ENCODE measurements at places on chromosomes 7 and 10.

DNA sequence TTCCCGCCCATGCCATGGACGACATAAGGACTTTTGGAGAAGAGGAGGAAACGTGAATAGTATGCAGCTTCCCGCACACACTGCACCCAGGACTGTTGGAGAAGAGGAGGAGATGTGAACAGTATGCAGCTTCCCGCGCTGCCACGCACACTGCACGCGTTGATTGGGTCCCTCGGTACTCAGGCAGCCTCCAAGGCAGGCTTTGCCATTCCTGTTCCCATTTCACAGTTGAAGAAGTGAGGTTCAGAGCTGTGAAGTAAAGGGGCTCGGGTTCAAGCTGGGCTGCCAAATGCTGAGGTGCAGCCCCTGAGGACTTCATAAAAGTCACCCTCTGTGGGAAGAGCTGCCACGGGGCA lies 147.9 kb upstream of the FAM20C start:
- no peak for DNase-seq

DNA sequence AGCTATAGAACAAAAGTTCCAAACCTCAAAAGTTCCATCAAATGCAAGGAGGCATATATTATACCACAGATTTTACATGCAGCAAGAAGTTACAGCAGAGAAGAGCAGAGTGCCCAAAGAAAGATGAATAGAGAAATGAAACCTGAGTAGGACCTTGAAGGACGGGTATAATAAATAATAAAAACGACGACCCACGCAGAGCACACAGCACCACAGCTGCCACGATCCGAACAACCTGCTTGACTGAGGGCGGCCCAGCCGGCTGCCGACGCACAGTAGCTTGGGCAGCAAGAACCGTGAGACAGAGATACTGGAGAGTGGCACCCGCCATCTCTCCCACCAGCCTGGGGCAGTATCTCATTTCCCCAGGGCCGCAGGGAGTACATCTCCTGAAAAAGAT lies 79.0 kb downstream of the HIPK2 start:
- DNase-seq, result no peak

DNA sequence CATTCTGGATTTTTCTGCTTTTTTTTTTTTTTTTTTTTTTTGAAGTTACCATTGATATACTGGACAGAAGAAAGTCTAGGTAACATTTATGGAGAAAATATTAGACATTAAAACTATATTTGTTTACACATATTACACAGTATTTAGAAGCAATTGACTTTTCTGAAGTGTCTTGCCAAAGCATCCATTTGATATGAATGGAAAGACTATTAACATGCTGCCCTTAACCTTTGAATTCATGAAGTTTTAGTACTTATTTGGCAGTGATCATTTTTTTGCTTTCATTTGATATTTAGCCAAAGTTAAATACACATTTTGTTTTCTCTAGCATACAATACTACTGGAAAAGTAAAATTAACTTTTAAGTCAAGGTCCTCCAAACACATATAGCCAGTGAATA lies 210.0 kb downstream of the SEMA3A start:
- DNase-seq, result no peak

DNA sequence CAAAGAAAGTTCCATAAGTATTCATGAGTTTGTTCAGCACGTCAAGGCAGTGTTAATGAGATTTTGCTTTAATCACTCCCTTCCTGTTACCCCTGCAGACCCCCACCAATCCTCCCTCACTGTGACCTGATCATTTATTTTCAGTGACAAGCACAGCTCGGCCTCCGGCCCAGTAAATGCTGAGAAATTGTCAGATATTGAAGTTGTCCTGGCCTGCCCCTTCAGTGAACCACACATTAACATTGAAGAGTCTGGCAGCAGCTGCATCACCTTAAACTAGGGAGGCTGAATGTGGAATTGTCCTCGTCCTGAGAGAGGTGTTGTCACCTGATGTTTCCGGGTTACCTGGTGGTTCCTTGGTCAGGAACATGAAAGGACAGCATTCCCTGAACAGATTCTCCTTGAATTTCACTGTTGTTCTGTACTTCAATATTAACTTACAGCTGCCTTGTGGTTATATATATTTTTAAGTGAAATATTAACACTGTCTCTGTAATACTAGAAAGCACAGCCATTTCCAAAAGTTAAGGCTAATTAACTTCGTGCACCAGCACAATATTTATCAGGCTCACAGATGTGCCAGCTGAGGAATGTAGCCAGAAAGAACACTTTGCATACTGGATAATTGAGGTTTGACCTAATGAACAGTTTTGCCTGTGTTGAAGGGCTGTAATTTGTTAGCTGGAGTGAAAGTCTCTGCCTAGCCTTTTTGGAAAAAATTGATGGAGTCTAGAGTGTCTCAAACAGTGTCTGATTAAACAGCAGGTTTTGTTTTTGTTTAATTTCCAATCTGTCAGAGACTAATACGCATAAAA lies 265.3 kb downstream of the HDAC9 start:
- DNase-seq, result no peak

- no peak for DNase-seq
Measured at GRCh38 chr10:76010703-76011102, 579.3 kb downstream of the LRMDA start.
